ENCODE measurements at places on chromosomes 11 and 22.

- no peak for DNase-seq
Measured at GRCh38 chr11:12727563-12728211, 53.5 kb downstream of the TEAD1 start.

DNA sequence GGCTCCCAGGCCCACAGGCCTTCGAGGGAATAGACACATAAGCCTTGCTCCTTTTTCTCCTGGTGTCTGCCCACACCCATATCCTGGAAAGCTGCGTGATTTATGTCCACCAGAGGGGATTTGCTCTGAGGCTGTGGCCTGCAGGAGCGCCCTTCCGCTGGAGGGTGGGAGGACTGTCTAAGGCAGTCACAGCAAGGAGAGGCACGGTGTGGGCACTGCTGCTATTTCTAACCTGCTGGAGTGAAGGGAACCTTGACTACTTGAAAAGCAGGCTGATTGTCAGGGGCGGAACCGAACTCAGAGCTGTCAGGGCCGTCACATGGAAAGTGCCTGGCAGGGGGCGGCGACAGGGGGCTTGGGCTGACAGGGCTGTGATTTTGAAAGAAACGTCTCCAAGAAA, 3.7 kb downstream of the UPB1 start:
- DNase-seq: no peak

DNA sequence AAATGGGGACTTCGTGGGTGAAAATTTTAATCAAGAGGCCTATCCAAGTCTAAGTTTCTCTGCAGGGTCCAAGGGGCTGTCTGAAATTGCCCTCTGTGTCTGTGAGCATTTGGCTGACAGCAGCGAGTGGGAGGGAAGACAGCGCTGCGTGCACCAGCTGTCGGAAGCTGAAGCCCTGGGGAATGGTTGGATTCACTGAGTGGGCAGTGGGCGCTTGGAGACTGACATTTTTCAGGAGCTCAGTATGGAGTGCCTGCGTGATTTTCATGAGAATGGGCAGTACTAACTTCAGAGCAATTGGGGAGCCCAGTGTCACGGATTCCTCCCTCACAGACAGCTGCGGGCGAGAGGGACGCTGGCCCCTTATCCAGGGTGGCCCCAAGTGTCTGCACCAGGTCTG, 388.8 kb upstream of the B3GAT1 start:
- no peak for DNase-seq

DNA sequence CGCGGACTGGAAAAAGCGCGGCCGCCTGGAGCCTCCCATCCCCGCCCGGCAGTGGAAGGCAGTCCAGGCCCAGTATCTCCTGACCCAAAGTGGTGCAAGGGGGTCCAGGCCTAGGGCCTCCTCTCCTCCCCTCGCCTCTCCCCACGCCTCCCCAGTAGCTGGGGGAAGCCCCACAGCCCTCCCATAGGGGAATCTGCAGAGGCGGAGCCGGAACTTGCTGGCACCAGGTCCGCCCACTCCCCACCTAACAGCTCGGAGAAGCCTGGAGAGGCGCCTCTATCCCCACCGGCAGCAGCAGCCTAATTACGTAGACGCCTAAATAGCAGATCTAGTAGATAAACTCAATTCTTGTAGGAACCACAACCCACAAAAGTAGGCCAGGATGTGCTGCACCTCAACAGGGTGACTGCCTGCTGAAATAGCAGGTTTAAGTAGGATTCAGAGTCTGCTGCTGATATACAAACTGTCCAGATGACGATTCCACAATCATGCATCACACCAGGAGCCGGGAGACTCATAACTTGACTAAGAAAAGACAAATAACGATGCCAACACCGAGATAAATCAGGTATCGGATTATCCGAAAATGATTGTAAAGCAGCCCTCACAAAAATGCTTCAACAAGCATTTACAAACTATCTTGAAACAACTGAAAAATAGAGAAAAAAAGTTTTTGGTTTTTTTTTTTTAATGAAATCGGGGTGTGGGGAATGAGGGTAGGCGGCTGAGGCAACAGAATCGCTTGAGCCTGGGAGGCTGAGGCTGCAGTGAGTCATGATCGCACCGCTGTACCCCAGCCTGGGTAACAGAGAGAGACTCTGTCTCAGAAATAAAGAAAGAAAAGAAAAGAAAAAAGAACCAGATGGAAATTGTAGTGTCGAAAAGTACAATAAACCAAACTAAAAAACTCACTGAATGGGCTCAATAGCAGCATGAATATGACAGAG, 11.4 kb upstream of the BRD1 start:
- DNase-seq: no peak

GRCh38 chr22:27499121-27499520, 302.4 kb downstream of the MN1 start:
- no peak for DNase-seq

Measured in foreskin melanocyte (primary cell).